ENCODE measurements at places on chromosomes 4 and X. TPM values are rescaled to one million over a fixed set of nuclear protein-coding genes. Genes with fewer than 3 reads are reported as not detected.

- H3K27ac ChIP-seq = no peak overlapping the region
- DNase-seq = no peak
- H3K36me3 ChIP-seq = no peaks in the 10 kb centered on the region
- no peak overlapping the region for H3K4me3 ChIP-seq
Measured at GRCh38 chrX:3532581-3533085, 180.8 kb downstream of the PRKX start.

GRCh38 chr4:152941411-152941810, 5.3 kb downstream of the FHDC1 start:
- H3K4me1 ChIP-seq = no peaks in the 10 kb centered on the region
- no peak overlapping the region for H3K27ac ChIP-seq
- DNase-seq = no peak
- no peaks in the 10 kb centered on the region for H3K27me3 ChIP-seq
- H3K36me3 ChIP-seq = no peaks in the 10 kb centered on the region

DNA sequence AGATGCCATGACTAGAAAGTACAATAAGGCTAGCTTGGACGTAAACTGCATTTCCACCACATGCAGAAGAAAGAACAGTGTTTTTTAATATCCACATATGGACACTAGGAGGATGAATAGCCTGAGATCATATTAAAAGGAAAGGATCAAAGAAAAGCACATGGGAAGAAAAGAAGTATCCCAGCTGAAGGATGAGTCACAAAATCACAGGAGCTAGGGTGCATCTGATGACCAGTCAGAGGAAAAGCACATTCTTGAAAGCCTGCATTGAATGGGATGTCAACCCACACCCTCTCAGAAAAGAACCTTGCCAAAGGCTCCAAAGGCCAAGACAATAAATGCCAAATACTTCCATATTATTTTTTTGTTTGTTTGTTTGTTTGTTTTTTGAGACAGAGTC, 56.8 kb upstream of the PRDX4 start:
- no peak for DNase-seq
- H3K36me3 ChIP-seq = no peaks in the 10 kb centered on the region
- H3K4me1 ChIP-seq = no peaks in the 10 kb centered on the region
- H3K4me3 ChIP-seq = no peak overlapping the region
- no peak overlapping the region for H3K27ac ChIP-seq
- no peaks in the 10 kb centered on the region for H3K27me3 ChIP-seq

DNA sequence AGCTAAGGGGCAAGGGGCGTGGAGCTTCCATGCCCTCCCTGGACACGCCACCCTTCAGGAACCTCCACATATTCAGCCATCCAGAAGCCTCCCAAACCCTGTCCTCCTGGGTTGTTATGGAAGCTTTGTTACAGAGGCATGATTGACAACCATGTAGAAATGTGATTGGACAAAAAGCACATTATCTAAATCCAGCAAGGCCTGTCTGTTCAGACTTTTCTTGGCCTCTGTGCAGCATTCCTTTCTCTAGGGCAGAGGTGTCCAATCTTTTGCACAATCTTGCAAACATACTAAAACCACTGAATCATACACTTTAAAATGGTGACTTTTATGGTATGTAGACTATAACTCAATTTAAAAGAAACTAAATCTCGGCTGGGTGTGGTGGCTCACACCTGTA, 12.7 kb downstream of the STEEP1 start:
- no peaks in the 10 kb centered on the region for H3K27me3 ChIP-seq
- no peaks in the 10 kb centered on the region for H3K36me3 ChIP-seq
- no peak overlapping the region for H3K4me3 ChIP-seq
- no peak overlapping the region for H3K27ac ChIP-seq
- DNase-seq = no peak
- no peaks in the 10 kb centered on the region for H3K4me1 ChIP-seq

- H3K4me1 ChIP-seq = no peaks in the 10 kb centered on the region
- DNase-seq = no peak
- H3K27ac ChIP-seq = no peak overlapping the region
- H3K27me3 ChIP-seq = no peaks in the 10 kb centered on the region
- no peaks in the 10 kb centered on the region for H3K36me3 ChIP-seq
- no peak overlapping the region for H3K4me3 ChIP-seq
Measured at GRCh38 chr4:122666527-122667245, 45.8 kb upstream of the IL21 start.

DNA sequence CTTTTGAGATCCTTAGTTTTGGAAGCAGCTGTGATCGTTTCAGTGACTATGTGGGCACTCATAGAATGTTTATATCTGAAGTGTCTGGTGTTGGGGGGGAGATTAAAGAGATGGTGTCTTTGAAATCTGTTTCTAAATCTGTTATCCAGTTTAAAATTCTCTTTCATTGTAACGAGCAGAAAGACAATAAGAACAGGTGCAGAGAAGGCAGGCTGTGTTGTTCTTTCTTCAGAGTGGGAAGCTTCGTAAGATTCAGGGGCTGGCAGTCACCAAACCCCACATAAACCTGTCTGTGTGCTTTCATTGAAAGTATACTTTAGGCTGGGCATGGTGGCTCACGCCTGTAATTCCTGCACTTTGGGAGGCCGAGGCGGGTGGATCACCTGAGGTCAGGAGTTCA, 16.3 kb upstream of the DHRSX start:
- no peaks in the 10 kb centered on the region for H3K27me3 ChIP-seq
- no peak for DNase-seq

- no peaks in the 10 kb centered on the region for H3K36me3 ChIP-seq
- H3K4me3 ChIP-seq = no peak overlapping the region
- no peaks in the 10 kb centered on the region for H3K4me1 ChIP-seq
- no peak for DNase-seq
- H3K27ac ChIP-seq = no peak overlapping the region
- no peaks in the 10 kb centered on the region for H3K27me3 ChIP-seq
Measured at GRCh38 chr4:81039351-81039972, 9.0 kb downstream of the BMP3 start.

GRCh38 chr4:145498430-145498829, 16.8 kb downstream of the SMAD1 start:
- no peaks in the 10 kb centered on the region for H3K27me3 ChIP-seq
- no peaks in the 10 kb centered on the region for H3K36me3 ChIP-seq
- H3K4me1 ChIP-seq = no peaks in the 10 kb centered on the region
- H3K27ac ChIP-seq = no peak overlapping the region
- no peak for DNase-seq
- no peak overlapping the region for H3K4me3 ChIP-seq

GRCh38 chrX:123959281-123960063, 2.0 kb upstream of the STAG2 start:
- no peaks in the 10 kb centered on the region for H3K36me3 ChIP-seq
- H3K4me3 ChIP-seq = peak overlapping the region; percentile 49
- H3K4me1 ChIP-seq = no peaks in the 10 kb centered on the region
- no peaks in the 10 kb centered on the region for H3K27me3 ChIP-seq

DNA sequence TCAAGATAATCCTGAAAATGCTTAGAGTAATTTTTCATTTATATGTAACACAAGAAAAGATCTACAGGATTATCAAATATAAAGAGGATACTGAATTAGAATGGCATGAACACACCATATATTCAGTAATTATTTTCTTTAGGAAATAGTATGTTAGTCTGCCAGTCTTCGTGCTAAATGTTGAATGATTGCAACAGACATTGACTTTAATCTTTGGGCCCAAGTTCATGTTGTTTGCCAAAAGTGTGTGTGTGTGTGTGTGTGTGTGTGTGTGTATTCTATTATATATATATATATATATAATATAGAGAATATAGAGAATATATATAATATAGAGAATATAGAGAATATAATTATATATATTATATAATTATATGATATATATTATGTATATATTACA, 186.6 kb downstream of the TMEM47 start:
- no peaks in the 10 kb centered on the region for H3K4me1 ChIP-seq
- no peak for DNase-seq
- no peak overlapping the region for H3K4me3 ChIP-seq
- H3K27ac ChIP-seq = no peak overlapping the region

DNA sequence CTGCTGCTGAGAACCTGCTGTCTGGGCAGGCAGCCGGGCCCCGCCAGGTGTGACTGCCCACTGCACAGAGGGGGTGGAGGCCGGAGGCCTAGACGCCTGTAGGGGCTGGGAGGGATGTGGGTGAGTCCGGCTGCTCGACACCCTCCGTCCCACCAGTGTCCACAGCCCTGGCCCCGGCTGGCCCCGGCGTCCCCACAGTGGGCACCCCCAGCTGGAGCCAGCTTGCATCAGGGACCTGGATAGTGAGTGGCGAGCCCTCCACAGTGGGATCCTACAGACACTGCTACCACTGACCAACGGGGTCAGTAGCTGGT, 34.7 kb upstream of the SPON2 start:
- H3K4me1 ChIP-seq = peaks cover 39% of the 10 kb centered on the region
- H3K27ac ChIP-seq = no peak overlapping the region
- H3K4me3 ChIP-seq = no peak overlapping the region
- no peaks in the 10 kb centered on the region for H3K27me3 ChIP-seq

- no peaks in the 10 kb centered on the region for H3K27me3 ChIP-seq
- H3K27ac ChIP-seq = no peak overlapping the region
- no peak for DNase-seq
- no peak overlapping the region for H3K4me3 ChIP-seq
- no peaks in the 10 kb centered on the region for H3K4me1 ChIP-seq
- no peaks in the 10 kb centered on the region for H3K36me3 ChIP-seq
Measured at GRCh38 chrX:23228454-23228853, 106.2 kb upstream of the PTCHD1 start.

DNA sequence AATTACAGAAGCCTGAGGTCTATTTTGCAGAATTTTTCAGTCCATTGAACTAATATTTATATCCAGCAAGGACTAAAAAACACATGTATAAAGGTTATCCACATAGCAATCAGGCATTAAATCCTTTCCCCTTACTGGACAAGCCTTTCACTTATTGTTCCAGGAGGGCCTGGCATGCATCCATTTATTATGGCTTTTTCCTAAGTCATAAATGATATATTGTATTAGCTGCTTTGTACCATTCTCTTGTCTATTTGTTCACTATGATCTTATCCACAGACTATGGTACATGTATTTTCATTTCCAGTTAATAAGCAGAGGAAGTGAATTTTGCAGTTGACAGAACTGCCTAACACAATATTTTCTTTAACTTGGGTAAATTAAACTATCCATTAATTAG, 105.4 kb upstream of the ANK2 start:
- H3K27me3 ChIP-seq = no peaks in the 10 kb centered on the region
- DNase-seq = no peak
- H3K4me1 ChIP-seq = no peaks in the 10 kb centered on the region
- H3K36me3 ChIP-seq = no peaks in the 10 kb centered on the region
- H3K27ac ChIP-seq = no peak overlapping the region
- no peak overlapping the region for H3K4me3 ChIP-seq

- H3K27me3 ChIP-seq = no peaks in the 10 kb centered on the region
- H3K36me3 ChIP-seq = no peaks in the 10 kb centered on the region
- no peak overlapping the region for H3K27ac ChIP-seq
- H3K4me1 ChIP-seq = no peaks in the 10 kb centered on the region
- H3K4me3 ChIP-seq = no peak overlapping the region
- DNase-seq = no peak
Measured at GRCh38 chr4:32002037-32002747, 1282.0 kb downstream of the PCDH7 start.

GRCh38 chr4:38319456-38320342, 344.3 kb upstream of the KLF3 start:
- H3K4me3 ChIP-seq = no peak overlapping the region
- peaks cover 2% of the 10 kb centered on the region for H3K4me1 ChIP-seq
- DNase-seq = peak; percentile 92
- no peaks in the 10 kb centered on the region for H3K27me3 ChIP-seq

- H3K4me3 ChIP-seq = no peak overlapping the region
- DNase-seq = no peak
- no peaks in the 10 kb centered on the region for H3K36me3 ChIP-seq
- no peaks in the 10 kb centered on the region for H3K27me3 ChIP-seq
- no peak overlapping the region for H3K27ac ChIP-seq
Measured at GRCh38 chr4:17717301-17717700, 64.1 kb downstream of the FAM184B start.

DNA sequence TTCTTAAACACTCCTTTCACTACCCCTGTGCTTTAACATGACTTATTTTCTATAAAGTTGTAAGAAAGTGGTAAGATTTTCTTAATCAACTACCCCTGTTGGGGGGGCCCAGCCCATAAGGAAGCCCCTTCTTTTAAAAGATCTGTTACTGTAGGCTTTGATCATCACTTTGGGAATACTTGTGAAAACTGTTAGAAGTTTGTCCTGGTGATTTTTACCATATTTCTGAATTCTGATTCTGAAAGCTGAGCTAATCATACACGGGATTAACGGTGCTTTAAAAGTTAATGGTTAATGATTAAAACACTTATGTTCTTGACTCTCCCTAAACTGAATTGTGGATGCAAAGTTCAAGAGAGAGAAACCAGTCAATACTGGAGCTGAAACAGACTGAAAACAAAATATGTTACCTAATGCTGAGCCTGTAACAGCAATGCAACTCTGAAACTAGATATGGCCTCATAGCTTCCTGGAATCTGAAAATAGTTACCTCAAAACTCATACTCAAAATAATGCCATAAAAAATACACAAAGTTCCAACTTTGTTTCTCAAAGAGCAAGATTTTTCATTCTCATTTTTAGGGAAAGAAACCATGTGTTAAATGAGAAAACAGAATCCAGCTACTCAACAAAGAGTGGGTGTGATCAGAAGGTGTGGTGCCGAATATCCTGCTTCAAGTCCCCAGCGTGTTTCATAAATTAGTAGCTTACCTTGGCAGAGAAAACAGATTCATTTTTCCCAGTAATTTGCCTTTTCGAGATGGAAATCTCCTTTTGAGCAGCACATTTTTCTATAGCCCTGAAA, 31.6 kb downstream of the ADH7 start:
- H3K4me3 ChIP-seq = no peak overlapping the region
- H3K36me3 ChIP-seq = no peaks in the 10 kb centered on the region
- H3K4me1 ChIP-seq = no peaks in the 10 kb centered on the region
- H3K27me3 ChIP-seq = no peaks in the 10 kb centered on the region
- peak overlapping the region; percentile 20 for H3K27ac ChIP-seq

GRCh38 chrX:114584983-114585842, 1.3 kb downstream of the HTR2C start:
- H3K27me3 ChIP-seq = no peaks in the 10 kb centered on the region
- no peaks in the 10 kb centered on the region for H3K4me1 ChIP-seq
- no peaks in the 10 kb centered on the region for H3K36me3 ChIP-seq
- DNase-seq = no peak

DNA sequence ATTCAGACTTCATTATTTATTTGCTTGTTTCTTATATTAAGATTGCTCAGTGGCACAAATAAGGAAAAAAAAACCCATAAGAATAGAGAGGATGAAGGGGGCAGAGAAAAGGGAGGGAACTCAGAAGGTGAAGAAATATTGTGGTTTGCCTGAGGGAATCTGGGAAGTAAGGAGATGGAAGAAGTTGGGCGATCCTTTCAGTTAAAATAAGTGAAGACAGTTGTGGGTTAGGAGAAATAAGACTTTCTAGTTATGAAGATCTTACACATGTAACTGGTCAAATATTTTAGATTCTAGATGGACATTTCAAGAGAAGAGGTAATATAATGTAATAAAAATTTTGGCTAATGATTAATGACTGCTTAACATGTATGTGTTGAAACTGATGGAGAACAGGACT, 138.7 kb upstream of the LIMCH1 start:
- H3K4me3 ChIP-seq = no peak overlapping the region
- H3K36me3 ChIP-seq = no peaks in the 10 kb centered on the region
- no peaks in the 10 kb centered on the region for H3K4me1 ChIP-seq
- no peaks in the 10 kb centered on the region for H3K27me3 ChIP-seq
- DNase-seq = no peak

The NLRP2B gene
- total RNA-seq = not detected

The ZNF711 gene
- total RNA-seq = 2.2 TPM

The CMC4 gene
- 23.2 TPM for total RNA-seq

The PGAM4 gene
- not detected for total RNA-seq

The WNK3 gene
- total RNA-seq = 2.4 TPM

The SCML2 gene
- 10.6 TPM for total RNA-seq

The ARSD gene
- 69.5 TPM for total RNA-seq

All from prostate gland (tissue), 2 donors.